ENCODE measurements at places on chromosomes 7 and 10. TPM values are rescaled to one million over a fixed set of nuclear protein-coding genes. Genes with fewer than 3 reads are reported as not detected.
A peak's percentile ranks its signal among the peaks of the same experiment; 100 is the strongest.

GRCh38 chr10:52229291-52229931, 84.7 kb upstream of the DKK1 start:
- DNase-seq: no peak

DNA sequence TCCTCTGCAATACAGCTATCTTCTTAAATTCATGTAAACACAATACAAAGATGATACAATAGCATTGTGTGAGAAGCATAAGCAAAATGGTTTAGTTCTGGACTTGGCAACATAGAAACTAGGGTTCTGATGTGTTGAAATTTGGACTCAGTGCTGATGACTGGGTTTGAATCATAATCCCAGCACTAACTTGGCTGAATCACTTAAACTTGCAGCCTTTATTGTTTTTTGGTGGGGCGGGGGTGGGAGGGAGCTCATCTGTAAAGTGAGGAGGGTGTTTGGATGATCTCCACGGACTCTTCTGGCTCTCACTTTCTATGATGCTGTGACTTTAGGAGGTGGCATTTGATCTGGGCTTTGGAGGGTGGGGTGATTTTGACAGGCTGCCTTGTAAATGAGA, 158.2 kb downstream of the WNT2 start:
- no peak for DNase-seq

DNA sequence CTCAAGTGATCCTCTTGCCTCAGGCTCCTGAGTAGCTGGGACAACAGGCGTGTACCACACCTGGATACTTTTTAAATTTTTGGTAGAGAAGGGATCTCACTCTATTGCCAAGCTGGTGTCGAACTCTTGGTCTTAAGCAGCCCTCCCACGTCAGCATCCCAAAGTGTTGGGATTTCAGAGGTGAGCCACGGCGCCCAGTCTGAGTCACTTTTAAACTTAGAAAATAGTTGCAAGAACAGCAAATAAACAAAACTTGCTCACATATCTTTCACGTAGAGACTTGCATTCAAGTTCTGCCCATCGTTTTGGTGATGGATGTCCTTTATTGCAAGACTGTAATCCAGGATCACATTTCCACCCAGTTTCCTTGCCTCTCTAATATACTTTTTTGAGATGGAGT, 16.6 kb downstream of the GTF2I start:
- no peak for DNase-seq

DNA sequence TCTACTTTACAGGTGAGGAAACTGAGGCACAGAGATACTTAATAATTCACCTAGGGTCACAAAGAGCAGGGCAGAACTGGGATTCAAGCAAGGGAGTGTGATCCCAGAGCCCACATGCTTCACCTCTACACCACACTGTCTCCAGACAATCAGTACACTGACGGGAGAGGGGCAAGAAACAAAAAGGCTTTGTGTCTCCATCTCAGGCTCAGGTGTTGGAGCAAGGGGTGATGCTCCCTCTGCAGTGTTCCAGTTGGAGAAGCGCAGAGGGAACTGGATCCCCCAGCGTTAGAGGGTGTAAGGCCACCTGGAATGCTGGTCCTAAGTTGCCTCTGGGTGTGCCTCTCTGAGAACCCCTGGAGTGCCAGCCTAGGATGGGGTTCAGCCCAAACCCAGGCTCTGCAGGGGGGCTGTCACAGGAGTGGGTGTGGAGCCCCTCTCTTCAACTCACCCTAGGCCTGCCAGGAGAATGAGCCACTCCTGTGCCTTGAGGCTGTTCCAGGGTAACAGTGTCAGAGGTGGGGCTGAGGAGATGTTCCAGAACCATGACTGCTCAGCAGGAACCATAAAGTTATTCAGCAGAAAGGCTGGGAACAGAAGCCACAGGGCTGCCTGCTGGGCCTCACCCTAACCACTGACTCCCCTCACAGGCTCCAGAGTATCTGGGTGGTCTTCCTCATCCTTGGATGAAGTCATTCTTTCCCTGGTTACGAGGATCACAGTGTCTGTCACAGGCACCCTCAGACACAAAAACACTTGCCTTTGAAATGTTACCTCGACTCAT, 5.5 kb downstream of the RBP4 start:
- DNase-seq: no peak

DNA sequence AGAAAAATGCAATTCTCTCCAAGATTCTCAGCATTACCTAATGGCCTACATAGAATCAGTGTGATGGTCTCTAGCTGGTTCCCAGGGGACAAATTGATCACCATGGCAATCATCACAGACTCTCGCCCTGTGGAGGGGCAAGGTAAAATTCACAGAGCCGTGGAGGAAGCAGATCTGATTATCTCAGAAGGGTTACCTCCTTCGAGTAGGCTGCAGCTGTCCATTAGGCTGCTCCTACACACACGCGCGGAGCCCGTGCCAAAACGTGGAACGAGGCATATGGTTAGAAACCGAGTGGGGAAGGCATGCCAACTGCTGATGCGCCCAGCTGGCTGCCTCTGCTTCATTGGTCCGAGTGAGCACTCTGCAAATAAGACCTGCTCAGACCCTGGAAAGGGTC, 52.8 kb upstream of the PTER start:
- DNase-seq: no peak

GRCh38 chr7:116052006-116052405, 21.4 kb upstream of the TFEC start:
- DNase-seq: no peak

DNA sequence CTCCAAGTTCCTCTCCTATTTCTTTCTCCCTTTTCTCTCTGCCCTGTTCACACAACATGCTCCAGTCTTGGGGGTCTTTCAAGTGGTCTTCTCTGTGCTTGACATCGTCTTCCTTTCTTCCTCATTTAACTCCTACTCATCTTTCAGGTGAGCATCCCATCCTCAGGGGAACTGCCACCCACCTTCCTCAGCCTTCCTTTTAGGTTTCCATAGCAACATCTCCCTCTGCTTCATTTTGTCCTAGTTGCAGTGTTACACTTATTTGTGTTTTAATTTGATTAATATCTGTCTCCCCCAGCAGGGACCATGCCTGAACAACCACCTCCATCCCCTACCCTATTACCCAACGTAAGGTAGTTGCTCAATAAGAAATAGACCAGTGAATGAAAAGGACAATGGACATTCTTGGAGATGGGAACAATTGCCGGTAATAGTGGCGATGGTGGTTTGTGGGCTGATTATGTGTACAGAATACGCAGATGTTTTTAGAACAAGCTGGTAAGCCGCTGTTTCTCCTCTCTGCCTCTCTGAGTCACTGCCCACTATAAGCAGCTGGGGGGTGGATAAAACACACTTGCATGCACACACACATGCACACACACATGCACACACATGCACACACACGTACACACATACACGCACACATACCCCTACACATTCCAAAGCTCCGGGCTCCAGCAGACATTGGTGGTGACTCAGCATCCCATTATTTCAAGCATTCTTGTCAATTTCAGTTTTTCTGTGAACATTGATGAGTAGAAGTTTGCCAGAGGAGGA, 251.6 kb downstream of the GATA3 start:
- no peak for DNase-seq

- DNase-seq: no peak
Observed at GRCh38 chr7:122035876-122036275, 108.2 kb downstream of the AASS start.

DNA sequence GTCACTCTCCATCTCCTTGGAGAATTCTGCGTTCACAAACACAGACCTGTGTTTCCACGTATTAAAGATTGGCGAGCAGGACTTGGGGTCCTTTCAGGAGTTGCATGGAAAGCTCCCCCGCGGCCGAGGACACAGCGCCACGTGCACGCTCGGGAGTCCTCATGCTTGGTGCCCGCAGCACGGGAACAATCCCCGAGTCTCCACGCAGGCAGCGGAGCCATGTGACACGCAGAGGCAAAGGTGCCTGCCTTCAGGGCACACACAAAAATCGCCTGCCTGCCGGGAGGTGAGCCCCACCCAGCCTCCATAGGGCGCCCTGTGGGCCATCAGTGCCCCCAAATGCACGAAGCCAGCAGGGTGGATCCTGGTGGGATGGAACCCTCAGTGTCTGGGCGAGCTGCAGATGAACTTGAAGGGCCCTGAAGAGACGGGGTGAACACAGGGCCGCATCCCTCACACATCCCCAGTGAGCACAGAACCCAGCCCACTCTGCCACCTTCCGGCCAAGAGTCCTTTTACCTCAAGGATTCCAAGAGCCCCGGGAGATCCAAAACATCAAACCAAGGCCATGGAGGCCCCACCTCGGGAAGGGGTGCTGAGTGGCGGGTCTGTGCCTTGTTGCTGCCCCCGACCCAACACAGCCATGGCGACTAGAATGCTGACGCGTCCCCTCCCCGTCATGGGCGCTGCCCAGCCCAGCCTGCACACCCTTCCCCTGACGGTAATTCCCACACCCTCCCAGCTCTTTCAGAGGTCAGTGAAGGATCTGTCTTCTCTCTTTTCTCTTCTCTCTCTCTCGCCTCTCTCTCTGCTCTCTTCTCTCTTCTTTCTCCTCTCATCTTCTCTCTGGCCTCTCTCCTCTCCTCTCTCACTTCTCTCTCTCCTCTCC, 55.9 kb downstream of the CFAP46 start:
- no peak for DNase-seq

DNA sequence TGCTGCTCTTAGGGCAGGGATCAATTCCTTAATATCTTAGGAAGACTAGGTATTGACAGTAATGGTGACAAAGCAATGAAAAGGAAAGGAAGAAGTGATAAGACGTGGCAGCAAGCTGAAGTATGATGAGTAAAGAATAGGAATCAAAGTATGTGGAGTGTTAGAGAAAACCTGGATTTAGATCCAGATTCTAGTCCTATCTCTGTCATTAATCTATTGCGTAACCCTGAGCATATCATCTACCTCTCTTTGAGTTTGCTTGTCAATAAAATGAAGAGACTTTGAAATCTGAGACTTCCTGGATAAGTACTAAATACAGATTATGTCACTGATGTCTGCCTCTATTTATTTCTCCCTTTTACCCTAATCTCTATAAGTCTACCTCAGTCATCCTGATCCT, 89.2 kb downstream of the PTEN start:
- DNase-seq: no peak

- no peak for DNase-seq
Observed at GRCh38 chr7:138710536-138711385, 9.6 kb upstream of the SVOPL start.

DNA sequence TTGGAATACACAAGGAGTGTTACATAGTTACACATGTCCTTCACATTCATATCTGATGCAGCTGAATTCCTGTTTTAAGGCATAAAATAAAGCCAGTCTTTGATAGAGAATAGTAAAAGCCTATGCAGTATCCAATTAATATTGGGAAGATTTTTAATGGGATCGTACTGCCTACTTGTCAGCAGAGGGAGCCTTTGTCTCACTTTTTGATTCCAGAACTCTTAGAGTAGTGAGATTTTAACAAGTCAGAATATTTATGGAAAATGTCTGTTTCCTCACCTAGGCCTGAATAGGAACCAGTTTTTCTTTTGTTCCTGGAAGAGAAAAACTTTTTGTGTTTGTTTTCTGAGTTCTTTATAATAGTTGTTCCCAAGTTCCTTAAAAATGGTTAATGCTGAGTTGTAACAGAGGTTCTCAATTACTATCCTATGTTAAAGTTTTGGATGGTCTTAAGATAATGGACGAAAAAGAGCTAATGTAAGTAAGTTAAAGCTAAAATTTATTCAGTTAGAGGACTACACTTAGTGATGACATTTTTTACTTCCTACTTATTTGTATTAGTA, 114.0 kb downstream of the BBS9 start:
- no peak for DNase-seq

Gene SVOPL
- total RNA-seq: not detected

DNA sequence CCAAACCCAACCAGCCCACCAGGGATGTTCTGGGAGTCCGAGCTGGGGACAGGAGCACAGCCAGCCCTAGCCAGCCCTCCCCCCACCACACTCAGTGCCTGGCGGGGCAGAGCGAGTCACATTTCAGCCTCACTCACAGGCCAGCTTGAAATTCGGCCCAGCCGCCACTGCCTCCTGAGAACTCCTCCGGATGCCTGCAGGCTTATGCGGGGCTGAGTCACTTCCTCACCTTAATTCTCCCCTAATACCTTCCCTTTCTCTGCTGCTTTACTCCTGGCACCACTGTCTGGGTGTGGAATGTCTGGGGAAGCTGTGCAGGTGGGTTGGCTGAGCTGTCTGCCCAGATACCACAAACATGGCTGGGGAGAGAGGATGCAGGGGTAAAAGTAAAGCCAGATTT, 22.6 kb upstream of the DLG5 start:
- no peak for DNase-seq

Gene CUBN
- total RNA-seq: 3.6 TPM

DNA sequence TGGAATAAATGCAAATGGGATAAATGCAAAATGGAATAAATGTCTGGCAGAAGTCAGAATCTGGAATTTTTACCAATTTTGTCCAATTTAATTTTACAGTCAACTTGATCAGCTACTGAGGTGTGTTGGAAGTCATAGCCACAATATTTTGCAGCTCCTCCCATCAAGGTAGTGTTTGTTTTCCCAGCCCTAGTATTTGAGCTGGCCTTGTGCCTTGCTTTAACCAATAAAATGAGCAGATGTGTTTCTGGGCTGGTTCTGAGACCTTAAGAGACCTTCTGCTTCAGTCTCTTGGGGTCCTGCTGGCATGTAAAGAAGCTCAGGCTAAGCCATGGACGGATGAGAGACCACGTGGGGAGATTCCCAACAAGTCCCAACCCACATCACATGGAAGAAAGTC, 42.7 kb upstream of the RSBN1L start:
- peak; percentile 42 for DNase-seq

GRCh38 chr10:6416892-6417512, 163.1 kb downstream of the PRKCQ start:
- no peak for DNase-seq

Gene MMRN2
- total RNA-seq: 17.4 TPM

GRCh38 chr7:98189559-98189958, 21.7 kb upstream of the BHLHA15 start:
- no peak for DNase-seq

GRCh38 chr7:87959336-87959735, 25.3 kb downstream of the ADAM22 start:
- no peak for DNase-seq

Gene SPOCK2
- 7.3 TPM for total RNA-seq

GRCh38 chr10:97004591-97004990, 172.5 kb downstream of the LCOR start:
- no peak for DNase-seq

Gene GPRIN2
- 15.8 TPM for total RNA-seq

DNA sequence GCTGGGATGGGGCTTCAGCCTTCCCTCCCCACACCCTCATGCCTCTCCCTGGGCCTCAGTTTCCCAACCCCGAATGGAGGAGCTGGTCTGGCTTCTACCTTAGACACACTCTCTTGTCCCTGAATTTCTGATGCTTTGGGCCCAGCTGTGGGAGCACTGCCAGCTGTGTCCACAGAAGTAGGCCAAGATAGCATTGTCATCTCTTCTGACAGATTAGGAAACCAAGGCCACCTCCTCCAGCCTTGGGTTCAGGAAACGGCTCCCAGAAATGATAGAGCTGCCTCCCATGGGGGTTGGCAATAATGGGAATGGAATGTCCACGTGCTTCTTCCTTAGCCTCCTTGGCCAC, 1.3 kb downstream of the PPIF start:
- peak; percentile 67 for DNase-seq

All from body of pancreas (tissue), 4 donors.